Keratinocyte (primary cell): ENCODE measurements at places on chromosomes 7 and 10. TPM values are rescaled to one million over a fixed set of nuclear protein-coding genes. Genes with fewer than 3 reads are reported as not detected.

NPSR1 gene
- polyA plus RNA-seq, result not detected in 3 replicates

SFTPD gene
- polyA plus RNA-seq, result 0.04 to 0.13 TPM in 2 of 3 replicates, not detected in the other

GHRHR gene
- not detected in 3 replicates for polyA plus RNA-seq

GNGT1 gene
- not detected in 3 replicates for polyA plus RNA-seq

FGFR2 gene
- polyA plus RNA-seq, result 12.8 to 23.9 TPM (median 20.6 TPM) in 3 replicates

STMP1 gene
- polyA plus RNA-seq, result 16.6 to 30.5 TPM (median 24.8 TPM) in 3 replicates

GNG11 gene
- polyA plus RNA-seq, result 0.23 to 1.0 TPM (median 0.63 TPM) in 3 replicates

GIMAP2 gene
- polyA plus RNA-seq, result 1.7 to 3.2 TPM (median 2.5 TPM) in 3 replicates

SAMD8 gene
- 16.4 to 33.4 TPM (median 31.7 TPM) in 3 replicates for polyA plus RNA-seq

GLI3 gene
- 2.0 to 3.7 TPM (median 3.6 TPM) in 3 replicates for polyA plus RNA-seq

ZNF736 gene
- 3.9 to 8.3 TPM (median 8.2 TPM) in 3 replicates for polyA plus RNA-seq

MSRB2 gene
- polyA plus RNA-seq, result 21.7 to 41.4 TPM (median 27.6 TPM) in 3 replicates

POLL gene
- 11.6 to 18.6 TPM (median 11.9 TPM) in 3 replicates for polyA plus RNA-seq

PHKG1 gene
- 0.18 to 0.49 TPM (median 0.25 TPM) in 3 replicates for polyA plus RNA-seq

MNX1 gene
- 0.02 TPM in 1 of 3 replicates, not detected in the others for polyA plus RNA-seq

SH2D4B gene
- polyA plus RNA-seq, result 0.03 to 0.42 TPM (median 0.22 TPM) in 3 replicates

SEC24C gene
- polyA plus RNA-seq, result 65.3 to 78.4 TPM (median 75.8 TPM) in 3 replicates

KLHL7 gene
- 28.3 to 43.1 TPM (median 30.0 TPM) in 3 replicates for polyA plus RNA-seq

FBXO24 gene
- 0.19 to 0.34 TPM (median 0.22 TPM) in 3 replicates for polyA plus RNA-seq

UCN3 gene
- polyA plus RNA-seq, result not detected in 3 replicates

IL2RA gene
- not detected in 3 replicates for polyA plus RNA-seq

SLC26A3 gene
- not detected in 3 replicates for polyA plus RNA-seq

CFAP46 gene
- 0.55 to 1.00 TPM (median 0.94 TPM) in 3 replicates for polyA plus RNA-seq

PITX3 gene
- polyA plus RNA-seq, result not detected in 3 replicates

AGR3 gene
- polyA plus RNA-seq, result not detected in 3 replicates

LIPM gene
- 0.10 to 0.67 TPM (median 0.44 TPM) in 3 replicates for polyA plus RNA-seq

MYH16 gene
- 0.55 to 2.2 TPM (median 0.69 TPM) in 3 replicates for polyA plus RNA-seq
